ENCODE measurements at places on chromosomes 2 and 18.

- peak; percentile 19 for DNase-seq
Measured at GRCh38 chr2:20781656-20782265, 41.1 kb downstream of the LDAH start.

GRCh38 chr18:46755315-46756024 is 1.4 kb downstream of the ST8SIA5 start:
- DNase-seq = no peak

DNA sequence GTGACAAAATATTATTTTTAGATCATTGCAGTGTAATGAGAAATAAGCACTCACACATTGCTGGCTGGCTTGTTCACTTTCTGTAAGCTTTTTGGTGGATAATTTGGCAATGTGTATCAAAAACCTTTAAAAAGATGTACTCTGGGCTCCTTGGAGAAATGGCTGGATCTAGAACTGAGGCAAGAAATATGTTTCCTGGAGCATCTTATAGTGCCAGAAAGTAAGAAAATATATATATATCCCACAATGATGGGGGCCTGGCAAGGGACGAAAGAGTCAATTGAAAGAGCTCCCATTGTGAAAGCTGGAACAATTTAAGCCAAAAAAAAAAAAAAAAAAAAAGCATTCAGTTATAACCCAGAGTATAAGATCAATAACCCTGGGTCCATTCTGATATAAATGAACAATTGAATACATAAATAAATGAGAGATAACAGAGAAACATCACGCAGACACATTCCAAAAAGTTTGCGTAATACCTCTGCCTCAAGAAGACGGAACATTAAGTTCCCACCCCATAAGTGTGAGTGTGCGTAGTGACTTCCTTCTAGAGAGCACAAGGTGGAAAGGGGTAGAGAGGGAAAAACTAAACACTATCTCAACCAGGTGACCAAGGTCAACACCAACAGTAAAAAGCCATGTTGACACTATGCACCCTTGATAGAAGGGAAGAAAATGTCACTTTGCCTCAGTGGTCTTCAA is 77.5 kb downstream of the BIN1 start:
- DNase-seq = peak; percentile 52

- DNase-seq = peak; percentile 30
Measured at GRCh38 chr2:30446602-30447148, 371 bp upstream of the LCLAT1 start.

- DNase-seq = no peak
Measured at GRCh38 chr2:217357886-217358620, 498.2 kb upstream of the TNP1 start.

- DNase-seq = peak; percentile 86
Measured at GRCh38 chr2:45892757-45893156, 241.3 kb downstream of the PRKCE start.

DNA sequence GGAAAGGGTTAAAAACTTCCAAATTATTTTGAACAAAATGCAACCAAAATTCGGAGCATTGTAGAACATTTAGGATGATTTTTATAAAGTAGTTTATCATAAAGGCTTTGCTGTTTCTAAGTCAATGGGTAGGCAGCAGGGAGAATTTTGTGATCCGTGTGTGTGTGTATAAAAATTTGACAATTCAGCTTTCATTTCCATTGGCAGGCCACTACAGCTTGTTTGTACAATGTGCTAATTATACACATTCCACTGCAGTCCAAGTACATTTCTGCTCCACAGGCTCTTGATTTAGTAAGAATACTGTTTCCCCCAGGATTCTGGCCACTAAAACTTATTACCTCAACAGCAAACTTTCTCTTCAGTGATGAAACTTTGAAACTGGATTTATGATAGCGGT is 71.8 kb upstream of the LTBP1 start:
- no peak for DNase-seq

- DNase-seq = no peak
Measured at GRCh38 chr2:46643493-46643892, 164.1 kb downstream of the TMEM247 start.

- peak; percentile 76 for DNase-seq
Measured at GRCh38 chr2:57906152-57906732, 140.4 kb upstream of the VRK2 start.
